ENCODE measurements at places on chromosomes 6 and 20.

GRCh38 chr6:62393608-62394007 lies 107.6 kb upstream of the KHDRBS2 start:
- no peak for DNase-seq

DNA sequence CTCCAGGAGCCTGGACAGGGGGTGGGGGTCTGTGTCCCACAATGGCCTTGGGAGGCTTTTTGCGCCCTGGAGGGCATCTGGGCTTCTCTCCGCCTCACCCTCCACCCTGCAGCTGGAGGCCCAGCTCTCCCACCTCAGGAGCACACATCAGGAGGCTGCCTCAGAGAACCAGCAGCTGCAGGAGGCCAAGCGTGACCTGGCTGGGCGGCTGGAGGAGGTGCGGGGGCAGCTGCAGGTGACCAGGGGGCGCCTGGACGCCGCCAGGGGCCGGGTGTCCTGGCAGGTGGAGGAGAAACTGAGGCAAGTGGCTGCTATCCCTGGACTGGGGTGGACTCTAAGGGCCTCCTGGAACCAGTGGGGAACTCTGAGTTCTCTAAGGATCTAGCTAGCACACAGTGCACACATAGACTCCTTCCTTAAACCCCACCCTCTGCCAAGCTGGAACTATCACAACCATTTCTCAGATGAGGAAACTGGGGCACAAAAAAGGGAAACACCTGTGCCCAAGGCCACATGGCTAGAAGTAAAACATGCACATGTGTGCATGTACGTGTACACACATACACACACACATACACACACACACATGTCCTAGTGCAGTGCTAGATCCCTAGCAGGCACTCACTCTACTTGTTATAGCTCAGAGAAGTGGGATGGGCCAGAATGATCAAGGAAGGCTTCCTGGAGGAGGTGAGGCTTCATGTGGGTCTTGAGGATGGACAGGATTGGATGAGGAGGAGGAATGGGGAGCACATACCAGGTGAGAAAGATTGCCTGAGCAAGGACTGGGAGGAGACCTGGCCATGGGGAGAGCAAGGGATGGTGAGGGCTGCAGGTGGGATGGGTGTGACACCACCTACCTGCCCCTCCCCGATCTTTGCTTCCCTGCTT lies 22.9 kb downstream of the RAB44 start:
- DNase-seq, result no peak

DNA sequence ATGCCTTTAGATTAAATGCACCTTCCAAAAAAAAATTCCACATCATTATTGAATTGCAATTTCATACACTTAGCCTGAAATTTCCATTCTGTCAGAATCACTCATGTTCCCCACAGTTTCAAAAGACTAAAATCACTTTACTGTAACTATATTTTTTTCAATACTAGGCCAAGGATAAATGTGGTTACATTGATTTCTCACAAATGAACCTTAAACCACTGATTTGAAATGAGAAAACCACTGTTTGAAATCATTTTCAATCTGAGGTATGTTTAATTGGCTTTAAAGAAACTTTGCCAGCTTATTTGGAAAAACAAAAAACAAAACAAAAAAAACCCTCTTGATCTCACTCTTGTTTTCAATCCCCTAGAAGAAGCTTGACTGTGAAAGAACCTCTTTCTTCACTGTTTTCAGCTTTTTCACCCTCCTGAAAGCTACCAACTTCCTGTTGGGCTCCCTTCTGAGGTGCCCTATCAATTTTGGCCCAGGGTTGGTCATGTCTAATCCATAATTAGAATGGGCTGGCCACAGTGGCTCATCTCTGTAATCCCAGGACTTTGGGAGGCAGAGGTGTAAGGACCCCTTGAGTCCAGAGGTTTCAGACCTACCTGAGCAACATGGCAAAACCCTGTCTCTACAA lies 242.5 kb downstream of the ADGRG6 start:
- DNase-seq, result no peak

DNA sequence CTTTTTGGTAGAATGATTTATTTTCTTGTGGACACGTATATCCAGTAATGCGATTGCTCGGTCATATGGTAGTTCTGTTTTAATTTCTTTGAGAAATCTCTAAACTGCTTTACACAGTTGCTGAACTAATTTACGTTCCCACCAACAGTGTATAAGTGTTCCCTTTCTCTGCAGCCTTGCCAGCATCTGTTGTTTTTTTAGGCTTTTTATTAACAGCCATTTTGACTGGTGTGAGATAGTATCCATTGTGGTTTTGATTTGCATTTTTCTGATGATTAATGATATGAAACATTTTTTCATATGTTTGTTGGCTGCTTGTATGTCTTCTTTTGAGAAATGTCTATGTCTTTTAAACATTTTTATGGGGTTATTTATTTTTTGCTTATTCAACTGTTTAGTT lies 196.7 kb downstream of the MOXD1 start:
- no peak for DNase-seq

- DNase-seq, result peak; percentile 28
Observed at GRCh38 chr20:62252342-62252966, 14.1 kb downstream of the OSBPL2 start.

DNA sequence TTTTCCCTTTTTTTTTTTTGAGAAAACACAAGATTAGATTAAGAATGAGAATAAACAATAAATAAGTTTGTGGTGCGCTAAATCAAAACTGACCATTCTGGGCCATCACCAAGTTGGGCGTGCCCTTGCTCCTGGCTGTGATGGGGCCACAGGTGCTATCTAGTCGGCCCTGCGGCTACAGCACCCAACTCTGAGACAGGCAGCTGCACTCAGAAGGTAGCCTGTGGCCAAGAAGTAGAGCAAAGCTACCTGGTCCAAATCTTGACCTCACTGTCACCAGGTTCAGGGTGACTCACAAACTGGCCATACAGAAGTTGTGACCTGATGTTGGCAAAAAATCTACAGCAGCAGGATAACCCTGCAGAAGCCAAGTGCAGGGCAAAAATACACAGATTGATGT lies 3.4 kb downstream of the TXNDC5 start:
- no peak for DNase-seq

GRCh38 chr6:37323580-37323979 lies 30.2 kb upstream of the RNF8 start:
- peak; percentile 63 for DNase-seq

DNA sequence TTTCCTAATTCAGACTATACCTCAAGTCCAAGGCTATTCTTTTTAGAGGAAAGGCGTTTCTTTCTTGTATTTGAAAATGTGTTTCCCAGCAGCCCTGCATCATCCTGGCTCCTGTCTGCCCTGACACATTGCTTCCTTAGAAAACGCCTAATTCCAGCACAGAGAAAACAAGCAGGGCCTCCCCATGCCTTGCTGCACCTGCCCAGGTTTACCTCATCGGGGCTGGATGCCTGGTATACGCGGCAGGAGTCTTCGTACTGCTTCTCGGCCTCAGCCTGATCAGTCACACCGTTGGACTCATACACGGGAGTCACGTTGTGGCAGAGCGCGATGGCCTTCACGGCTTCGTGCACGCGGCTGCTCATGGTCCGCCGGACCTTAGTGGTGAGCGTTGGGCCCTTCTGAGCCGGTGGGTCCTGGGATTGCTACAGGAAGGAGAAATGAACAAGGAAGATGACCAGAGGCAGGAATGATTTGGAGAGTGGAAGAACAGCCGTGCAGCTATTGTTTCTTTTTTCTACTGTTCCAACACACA lies 111.4 kb downstream of the ATP9A start:
- no peak for DNase-seq

GRCh38 chr6:162032620-162033019 lies 694.9 kb downstream of the PRKN start:
- peak; percentile 50 for DNase-seq

DNA sequence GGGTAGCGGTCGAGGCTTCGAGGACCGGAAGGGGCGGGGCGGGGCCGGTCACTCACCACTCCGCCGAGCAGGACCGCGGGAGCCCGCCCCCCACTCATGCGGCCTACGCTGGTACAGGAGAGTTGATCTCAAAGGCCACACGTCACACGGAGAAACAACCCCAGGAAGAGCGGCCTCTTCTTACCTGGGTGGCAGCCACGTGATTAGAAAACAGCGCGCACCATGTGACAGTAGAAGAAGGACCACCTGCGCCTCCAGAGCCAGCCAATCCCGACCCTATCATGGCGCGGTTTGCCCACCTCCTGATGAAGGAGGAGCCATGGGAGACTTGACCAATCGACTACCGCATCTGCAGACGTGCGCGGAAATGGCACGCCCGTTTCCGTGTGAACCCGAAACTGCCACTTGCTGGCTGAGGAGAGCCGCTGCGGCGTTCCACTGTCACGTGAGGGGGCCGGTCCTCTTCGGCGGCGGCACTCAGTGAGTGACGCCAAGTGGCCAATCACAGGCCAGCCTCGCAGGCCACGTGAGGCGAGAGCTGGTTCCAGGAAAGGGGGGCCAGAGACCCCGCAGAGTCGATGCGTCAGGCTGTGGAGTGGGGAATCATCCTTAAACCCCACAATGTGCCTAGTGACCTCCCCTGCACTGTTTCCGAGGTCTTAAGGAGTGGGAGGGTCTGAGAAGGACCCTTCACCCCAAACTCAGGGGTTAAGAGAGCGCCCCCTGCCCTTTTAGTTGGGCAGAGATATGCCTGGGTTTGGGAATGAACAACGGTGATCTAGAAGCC lies at the start of gene CUTA:
Gene CUTA (minus strand): TSS at position 205 of the 787 bp plus-strand sequence. CDS start 107 bp downstream, at position 98.
- DNase-seq, result peak; percentile 100

GRCh38 chr6:47235964-47236760 lies 73.5 kb downstream of the TNFRSF21 start:
- peak; percentile 29 for DNase-seq

DNA sequence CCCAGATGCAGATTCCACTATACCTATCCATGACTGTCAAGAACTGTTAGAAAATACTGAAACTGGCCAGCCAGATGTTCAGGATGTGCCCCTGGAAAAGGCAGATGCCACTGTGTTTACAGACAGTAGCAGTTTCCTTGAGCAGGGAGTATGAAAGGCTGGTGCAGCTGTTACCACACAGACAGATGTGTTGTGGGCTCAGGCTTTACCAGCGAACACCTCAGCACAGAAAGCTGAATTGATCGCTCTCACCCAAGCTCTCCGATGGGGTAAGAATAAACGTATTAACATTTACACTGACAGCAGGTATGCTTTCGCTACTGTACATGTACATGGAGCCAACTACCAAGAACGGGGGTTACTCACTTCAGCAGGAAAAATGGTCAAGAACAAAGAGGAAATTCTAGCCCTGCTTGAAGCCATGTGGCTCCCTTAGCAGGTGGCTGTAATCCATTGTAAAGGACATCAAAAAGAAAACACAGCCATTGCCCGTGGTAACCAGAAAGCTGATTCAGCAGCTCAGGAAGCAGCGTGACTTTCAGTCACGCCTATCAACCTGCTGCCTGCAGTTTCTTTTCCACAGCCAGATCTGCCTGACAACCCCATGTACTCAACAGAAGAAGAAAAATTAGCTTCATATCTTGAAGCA lies 459.7 kb upstream of the HTR1E start:
- DNase-seq, result no peak

GRCh38 chr6:144534180-144534579 lies 249.0 kb downstream of the UTRN start:
- DNase-seq, result no peak

DNA sequence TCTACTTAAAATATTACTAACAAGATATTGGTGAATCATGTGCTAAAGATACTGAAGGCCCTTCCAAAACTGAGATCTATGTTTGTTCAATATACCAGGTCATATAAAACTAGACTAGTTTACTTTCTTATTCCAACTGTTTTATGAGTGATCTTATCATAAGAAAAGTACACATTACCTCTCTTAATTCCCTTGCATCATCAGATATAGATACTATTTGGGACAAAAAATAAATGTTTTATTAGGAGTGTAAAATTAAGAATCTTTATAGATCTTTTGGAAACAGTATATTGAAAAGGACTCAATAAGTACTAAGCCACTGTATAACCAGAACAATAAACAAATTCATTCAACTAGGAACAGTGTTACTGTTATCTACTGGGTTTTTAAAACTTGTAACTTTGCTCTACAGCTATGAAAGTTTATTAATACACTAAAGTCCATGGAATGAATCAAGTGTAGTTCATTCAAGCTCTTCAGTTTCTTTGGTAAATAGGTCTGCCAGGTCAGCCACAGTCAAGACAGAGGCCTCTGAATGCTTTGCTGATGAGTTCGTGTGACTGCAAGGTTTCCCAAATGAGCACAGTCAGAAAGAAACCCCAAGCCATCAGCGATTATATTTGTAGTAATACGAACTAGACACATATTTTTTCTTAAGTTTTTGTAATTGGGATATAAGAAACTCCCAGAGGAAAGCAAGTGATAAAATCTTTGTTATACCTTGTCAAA lies 71.8 kb upstream of the FBXO30 start:
- DNase-seq, result peak; percentile 41

DNA sequence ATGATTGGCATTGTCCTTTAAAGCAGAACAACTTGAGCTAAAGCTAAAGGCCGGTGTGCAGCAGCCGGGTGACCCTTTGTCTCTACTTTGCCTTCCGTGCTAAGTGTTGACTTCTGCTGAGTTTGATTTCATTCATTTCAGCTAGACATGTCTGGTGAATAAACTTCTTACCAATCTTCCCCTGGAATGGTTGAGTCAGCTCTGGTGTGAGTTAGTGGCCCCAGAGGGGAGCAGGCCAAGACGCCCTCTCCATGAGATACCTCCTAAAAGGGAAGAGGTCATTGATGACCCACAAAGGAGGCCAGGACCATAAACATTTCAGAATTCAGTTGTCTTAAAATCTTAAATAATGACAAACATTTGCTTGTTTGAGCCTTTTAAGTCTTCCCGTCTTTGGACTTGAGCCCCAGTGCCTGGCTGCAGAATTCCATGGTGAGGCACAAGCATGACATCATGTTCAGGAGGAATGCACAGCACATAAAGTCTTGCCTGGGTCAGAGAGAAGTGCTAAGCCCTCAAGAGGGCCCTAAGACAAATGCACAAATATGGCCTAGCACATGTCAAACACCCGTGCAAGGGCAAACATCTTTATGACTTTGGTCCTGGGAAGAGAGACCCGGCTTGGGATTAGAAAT lies 96.3 kb upstream of the NEDD9 start:
- peak; percentile 78 for DNase-seq

- DNase-seq, result no peak
Observed at GRCh38 chr6:11292594-11293236, 60.2 kb upstream of the NEDD9 start.

DNA sequence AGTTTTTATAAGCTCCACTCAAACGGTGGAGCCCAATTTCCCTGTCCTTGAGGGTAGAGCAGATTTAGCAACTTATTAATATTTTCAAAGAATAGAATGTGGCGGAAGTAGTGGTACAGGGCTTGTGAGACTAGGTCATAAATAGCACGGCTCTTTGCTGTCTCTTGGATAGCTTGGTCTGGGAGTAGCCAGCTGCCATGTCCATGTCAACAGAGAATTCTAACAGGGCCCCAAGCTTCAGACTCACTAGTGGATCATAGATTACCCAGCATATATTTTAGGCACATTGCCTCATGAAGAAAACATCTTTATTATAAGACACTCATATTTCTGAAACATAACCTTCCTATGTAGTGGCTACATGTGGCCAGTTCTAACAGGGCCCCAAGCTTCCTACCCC lies 755.7 kb downstream of the HDGFL1 start:
- no peak for DNase-seq

GRCh38 chr6:130148181-130148580 lies 74.6 kb downstream of the SAMD3 start:
- DNase-seq, result no peak
